ENCODE measurements at places on chromosomes 3 and 15.
A peak's percentile ranks its signal among the peaks of the same experiment; 100 is the strongest.

- no peaks in the 10 kb centered on the region for H3K4me1 ChIP-seq
- DNase-seq, result no peak
- no peaks in the 10 kb centered on the region for H3K27me3 ChIP-seq
Observed at GRCh38 chr3:54703923-54704322, 223.9 kb downstream of the LRTM1 start.

- no peaks in the 10 kb centered on the region for H3K4me1 ChIP-seq
- no peaks in the 10 kb centered on the region for H3K36me3 ChIP-seq
- no peak for DNase-seq
- no peak overlapping the region for H3K27ac ChIP-seq
- no peaks in the 10 kb centered on the region for H3K27me3 ChIP-seq
Observed at GRCh38 chr3:144821583-144821982, 850.0 kb downstream of the DIPK2A start.

DNA sequence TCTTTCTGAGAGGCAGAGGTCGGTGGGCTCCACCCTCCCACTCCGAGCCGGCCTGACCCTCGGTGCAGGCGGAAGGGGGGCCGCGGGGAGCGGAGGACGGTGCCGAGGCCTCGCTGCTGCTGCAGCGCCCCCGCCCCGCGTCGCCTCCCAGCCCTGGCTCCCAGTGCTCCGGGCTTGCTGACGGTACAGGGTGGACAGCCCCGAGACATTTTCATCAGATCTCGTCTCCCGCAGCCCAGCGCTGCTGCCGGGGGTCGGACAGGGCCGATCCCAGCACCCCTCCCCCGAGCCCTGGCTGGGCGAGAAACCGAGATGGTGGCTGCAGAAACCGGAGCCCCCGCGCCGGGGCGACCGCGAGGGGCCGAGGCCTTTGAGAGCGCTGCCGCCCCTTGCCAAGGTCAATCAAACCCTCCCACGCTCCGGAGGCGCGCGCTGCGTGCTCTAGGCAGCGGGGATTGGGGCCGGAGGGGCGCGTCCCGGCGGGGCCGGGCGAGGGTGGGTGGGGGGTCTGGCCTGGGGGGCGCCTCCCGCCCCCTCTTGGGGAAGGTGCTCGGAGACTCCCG, 42.5 kb downstream of the EPHB3 start:
- no peaks in the 10 kb centered on the region for H3K36me3 ChIP-seq
- peaks cover 46% of the 10 kb centered on the region for H3K27me3 ChIP-seq
- H3K4me1 ChIP-seq, result peaks cover 18% of the 10 kb centered on the region
- H3K4me3 ChIP-seq, result no peak overlapping the region
- DNase-seq, result no peak

- H3K36me3 ChIP-seq, result peaks cover 8% of the 10 kb centered on the region
- H3K27me3 ChIP-seq, result peaks cover 1% of the 10 kb centered on the region
- peak overlapping the region; percentile 33 for H3K4me3 ChIP-seq
- H3K27ac ChIP-seq, result peak overlapping the region; percentile 55
Observed at GRCh38 chr15:42796955-42797782, 60.2 kb upstream of the CDAN1 start.

DNA sequence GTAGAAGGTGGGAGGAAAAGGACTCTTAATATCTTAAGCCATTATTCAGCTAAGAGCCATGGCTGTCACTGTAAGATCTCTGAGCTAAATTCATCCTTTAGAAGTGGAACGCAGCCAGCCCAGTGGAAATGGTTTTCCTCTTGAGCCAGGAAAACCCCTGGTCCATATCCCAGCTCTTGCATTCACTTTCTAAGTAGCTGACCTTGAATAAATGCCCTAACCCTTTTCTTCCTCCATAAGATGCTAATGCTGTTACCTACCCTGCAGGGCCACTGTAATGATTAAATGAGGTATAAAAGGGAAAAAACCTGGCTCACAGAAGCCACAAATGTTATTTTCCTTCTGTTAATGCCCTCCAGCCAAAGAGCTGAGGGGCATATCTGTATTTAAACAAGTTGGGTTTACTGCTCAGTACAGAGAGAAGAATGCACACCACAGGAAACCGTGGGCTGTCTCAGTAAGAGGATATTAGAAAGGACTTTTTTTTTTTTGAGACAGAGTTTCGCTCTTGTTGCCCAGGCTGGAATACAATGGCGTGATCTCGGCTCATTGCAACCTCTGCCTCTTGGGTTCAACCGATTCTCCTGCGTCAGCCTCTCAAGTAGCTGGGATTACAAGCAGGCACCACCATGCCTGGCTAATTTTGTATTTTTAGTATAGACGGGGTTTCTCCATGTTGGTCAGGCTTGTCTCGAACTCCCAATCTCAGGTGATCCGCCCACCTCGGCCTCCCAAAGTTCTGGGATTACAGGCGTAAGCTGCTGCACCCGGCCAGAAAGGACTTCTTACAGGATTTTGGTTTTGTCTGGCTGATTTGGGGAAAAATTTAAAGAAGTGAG, 6.8 kb downstream of the UBL7 start:
- H3K4me3 ChIP-seq, result no peak overlapping the region
- no peak overlapping the region for H3K27ac ChIP-seq
- H3K4me1 ChIP-seq, result peaks cover 7% of the 10 kb centered on the region
- peaks cover 18% of the 10 kb centered on the region for H3K36me3 ChIP-seq
- H3K27me3 ChIP-seq, result no peaks in the 10 kb centered on the region

Measured in HFFc6 (cell line).